B cell (primary cell): ENCODE measurements at places on chromosomes 16 and 17.
A peak's percentile ranks its signal among the peaks of the same experiment; 100 is the strongest.

DNA sequence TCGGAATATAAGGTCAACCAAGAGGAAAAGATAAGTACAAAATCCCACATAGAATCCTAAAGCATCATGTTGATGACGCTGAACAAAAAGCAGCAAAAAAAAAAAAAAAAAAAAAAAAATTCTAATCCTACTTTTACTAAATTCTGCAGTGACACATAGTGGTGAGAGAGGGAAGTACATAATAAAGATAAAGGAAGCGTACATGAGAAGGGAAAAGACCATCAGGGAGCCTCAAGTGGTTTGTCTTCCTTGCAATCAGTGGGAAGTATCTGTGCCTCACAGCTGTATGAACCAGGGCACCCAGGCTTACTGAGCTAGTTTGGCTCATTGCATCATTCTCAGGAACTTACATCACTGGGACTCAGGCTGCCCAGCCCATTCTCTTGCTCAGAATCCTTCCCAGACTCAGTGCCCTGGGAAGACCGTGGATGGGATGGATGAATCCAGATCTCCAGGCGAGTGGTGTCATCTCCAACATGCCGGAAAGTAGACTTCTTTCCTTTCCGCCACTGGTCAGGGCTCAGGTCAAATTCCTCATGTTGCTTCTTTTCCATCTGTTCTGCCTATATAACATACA is 21.2 kb downstream of the SMG6 start:
- peak; percentile 71 for DNase-seq

GRCh38 chr16:82042144-82042543 is 7.1 kb downstream of the HSD17B2 start:
- DNase-seq, result no peak

DNA sequence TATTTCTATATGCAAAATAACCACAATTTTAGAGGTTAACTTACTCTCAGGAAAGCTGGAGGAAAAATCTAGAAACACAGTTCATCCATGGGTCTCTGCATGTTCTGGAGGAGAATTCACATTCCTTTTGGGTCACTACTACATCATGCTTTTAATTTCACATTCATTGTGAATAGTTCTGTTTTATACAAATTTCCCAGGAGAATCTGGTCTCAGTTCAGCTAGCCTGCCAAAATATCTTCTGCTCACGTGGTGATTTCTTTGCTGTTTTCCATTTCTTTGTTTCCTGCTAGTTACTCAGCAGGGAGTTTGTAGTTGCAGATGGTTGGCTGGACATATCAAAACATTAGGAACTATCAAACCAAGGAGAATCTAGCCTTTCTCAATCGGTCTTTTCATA is at the start of gene ABCA9:
ABCA9 (minus strand) TSS at position 106 of the 400 bp plus-strand sequence. CDS start 9,801 bp downstream, outside the sequence.
- no peak for DNase-seq

- no peak for DNase-seq
Observed at GRCh38 chr17:78818152-78818846, 22.3 kb downstream of the USP36 start.

DNA sequence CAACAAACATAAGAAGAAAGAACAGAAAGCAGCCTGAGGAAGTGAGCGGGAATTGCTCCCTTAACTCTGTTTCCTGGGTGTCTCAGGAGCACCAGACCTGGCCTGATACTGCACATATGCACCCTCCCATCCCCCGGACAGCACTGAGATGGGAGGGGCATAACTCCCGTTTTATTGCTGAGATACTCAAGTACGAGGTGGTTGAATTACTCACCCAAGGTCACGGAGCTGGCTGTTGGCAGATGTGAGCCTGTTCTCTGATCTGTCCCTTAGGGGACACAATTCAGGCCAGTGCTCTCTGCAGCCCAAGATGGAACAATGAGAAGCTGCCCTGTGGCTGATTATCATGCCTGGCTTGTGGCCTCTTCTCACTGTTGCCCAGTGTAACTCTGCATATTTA is 9.1 kb upstream of the MED9 start:
- no peak for DNase-seq

DNA sequence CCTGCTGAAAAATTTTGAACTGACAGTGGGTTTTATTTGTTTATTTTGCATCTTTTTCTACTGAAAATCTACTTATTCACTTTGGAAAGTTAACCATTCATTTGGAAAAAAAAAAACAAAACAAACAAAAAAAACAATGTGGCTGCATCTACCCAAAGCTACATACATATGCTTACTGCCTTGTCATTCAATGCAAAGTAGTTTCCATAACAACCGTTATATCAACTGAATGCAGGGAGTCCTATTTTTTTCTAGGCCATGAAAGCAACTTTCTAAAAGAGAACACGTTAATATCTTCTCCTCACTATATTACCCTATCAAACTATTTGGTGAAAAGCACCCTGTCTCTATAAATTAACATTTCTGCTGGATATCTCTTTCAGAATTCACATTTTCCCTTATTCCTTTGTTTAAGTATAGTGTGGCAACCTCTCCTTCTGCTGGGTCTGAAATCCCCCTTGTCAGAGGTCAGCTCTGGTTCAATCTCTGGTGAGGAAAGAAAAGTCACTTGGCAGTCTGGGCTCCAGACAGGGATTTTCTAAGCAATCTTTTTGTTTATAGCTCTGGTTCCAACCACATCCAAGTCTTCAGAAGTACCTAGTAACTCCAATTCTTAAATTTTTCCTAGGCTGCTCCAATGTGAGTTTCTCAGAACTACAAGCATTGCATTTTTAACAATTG is 528.4 kb upstream of the TOM1L1 start:
- DNase-seq, result no peak

- DNase-seq, result no peak
Observed at GRCh38 chr17:3917391-3917931, 1.2 kb upstream of the P2RX1 start.

DNA sequence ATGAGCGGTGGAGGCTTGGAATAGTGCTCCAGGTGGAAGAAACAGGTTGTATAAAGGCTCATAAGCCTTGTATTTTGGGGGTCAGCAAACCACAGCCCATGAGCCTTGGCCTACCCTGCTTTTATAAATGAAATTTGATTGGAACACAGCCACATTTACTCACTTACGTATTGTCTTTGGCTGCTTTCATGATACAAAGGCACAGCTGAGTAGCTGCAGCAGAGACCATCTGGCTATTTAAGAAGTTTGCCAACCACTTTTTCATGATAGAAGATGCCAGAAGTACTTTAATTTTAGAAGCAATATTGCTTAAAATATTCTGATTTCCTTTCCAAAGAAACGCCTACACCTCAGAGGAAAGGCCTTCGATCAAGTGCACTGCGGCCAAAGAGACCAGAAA is 73.8 kb downstream of the C17orf58 start:
- DNase-seq, result no peak

GRCh38 chr17:51319186-51319585 is 58.8 kb downstream of the UTP18 start:
- DNase-seq, result no peak

- no peak for DNase-seq
Observed at GRCh38 chr17:1645207-1646171, at the start of gene SCARF1. Gene SCARF1, minus strand, starts transcription at chr17:1645732. Its CDS starts 35 bp downstream, at chr17:1645697.

- DNase-seq, result no peak
Observed at GRCh38 chr16:51041546-51041945, 109.5 kb downstream of the SALL1 start.

DNA sequence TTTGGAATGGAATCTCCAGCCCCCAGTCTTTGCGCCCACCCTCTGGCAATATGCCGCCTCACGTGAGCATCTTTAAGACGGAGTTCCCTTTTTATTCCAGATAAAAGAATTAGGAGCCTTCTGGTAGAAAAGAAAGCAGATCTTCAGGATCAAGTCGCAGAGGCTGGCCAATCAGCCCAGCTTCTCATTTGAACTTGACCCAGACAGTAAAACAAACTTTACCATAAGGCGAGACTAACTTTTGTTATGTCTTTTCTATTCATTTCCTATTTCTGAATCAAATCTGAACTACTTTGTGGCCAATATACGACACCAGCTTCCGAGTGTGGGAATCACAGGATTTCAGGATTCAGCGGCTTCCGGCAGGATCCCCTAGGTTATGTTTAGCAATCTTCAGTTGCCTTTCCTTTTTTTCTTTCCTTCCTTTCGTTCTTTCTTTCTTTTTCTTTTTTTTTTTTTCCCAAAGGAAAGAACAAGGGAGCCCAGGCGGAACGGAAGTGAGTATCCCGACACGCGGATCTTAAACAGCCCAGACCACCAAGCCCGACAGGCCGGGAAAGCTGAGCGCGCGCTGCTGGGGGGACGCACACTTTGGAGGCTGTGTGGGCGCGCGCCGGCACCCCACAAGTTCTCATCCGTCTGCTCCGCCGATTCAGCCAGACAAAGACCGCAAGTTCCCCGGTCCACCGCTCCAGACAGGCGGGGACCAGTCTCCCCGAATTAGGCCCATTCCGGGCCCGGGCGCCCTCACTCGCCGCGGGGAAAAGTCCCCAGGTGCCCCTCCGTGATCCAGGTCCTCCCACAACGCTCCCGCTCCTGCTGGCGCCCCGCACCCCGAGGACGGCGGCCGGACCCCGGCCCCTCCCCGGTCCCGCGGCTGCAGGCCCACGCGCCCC is 633 bp downstream of the TBC1D16 start:
- peak; percentile 85 for DNase-seq

GRCh38 chr16:7246578-7246977 is 86.1 kb upstream of the RBFOX1 start:
- DNase-seq, result no peak

- no peak for DNase-seq
Observed at GRCh38 chr17:4542003-4542725, 13.0 kb downstream of the MYBBP1A start.

- DNase-seq, result no peak
Observed at GRCh38 chr17:5429191-5429887, 9.4 kb downstream of the RPAIN start.

DNA sequence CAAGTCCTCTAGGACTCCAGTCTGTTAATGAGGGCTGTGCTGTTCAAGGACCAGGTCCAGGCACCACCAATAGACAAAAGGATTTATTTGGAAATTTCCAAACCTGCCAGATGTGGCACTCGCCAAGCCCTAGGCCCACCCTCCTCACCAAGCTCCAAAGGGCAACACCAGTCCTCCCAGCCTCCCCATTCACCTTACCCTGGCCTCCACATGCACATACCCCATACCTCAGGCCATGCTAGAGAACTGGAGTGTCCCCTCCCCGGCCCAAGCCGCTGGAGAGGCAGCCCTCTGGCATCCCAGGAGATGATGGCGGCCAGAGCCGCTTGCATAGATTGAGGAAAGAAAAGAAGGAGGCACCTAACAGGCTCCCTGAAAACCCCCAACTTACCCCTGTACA is 4.6 kb upstream of the FTSJ3 start:
- no peak for DNase-seq

DNA sequence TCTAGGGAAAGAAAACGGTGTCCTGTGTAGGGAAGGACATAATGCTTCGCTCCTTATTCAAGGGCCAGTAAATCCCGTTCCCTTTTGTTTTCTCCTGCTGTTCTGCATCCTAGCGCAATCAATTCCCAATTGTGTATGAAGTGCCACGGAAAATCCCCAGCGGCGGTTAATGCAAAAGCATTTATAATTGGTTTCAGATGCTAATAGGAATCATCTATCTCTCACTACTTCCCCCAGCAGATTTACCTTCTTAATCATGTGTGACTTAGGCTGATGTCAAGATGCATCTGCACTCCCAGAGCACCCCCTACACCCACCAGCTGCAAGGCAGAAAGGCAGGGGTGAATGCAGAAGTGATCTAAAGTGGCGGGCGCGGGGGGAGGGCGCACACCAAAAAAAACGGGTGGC is 32.7 kb upstream of the SSTR2 start:
- DNase-seq, result peak; percentile 86

DNA sequence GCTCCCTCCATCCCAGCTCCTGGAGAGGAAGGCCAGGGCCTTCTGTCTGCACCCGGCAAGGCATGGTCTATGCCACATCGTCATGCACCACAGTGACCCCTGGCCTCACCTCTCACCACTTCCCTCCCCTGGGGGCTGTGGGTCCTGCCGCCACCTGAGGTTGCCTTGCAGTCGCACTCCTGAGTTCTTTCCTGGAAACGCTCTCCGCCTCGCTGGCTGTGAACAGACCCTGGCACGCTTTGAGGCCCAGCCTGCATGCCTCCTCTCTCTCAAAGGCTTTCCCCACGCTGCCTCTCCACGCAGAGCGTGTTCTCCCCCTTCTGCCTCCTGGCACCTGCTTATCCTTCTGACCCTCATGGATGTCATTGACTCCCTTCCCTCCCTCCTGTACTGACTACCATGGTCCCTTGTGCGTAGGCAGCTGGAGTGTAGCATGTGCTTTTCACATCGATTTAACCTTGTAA is 45.4 kb downstream of the SEC14L1 start:
- peak; percentile 35 for DNase-seq

GRCh38 chr16:17343028-17343427 is 127.7 kb downstream of the XYLT1 start:
- DNase-seq, result peak; percentile 69
